ENCODE measurements at places on chromosomes 13 and 19. TPM values are rescaled to one million over a fixed set of nuclear protein-coding genes. Genes with fewer than 3 reads are reported as not detected.

The IRF3 gene
- total RNA-seq = 45.1 TPM

The ZNF541 gene
- 1.1 TPM for total RNA-seq

The PSG2 gene
- not detected for total RNA-seq

The FUT2 gene
- total RNA-seq = 0.27 TPM

The ZNF579 gene
- 7.5 TPM for total RNA-seq

The ADPRHL1 gene
- 0.56 TPM for total RNA-seq

The SBK2 gene
- total RNA-seq = not detected

The ADGRE2 gene
- total RNA-seq = 1.4 TPM

The ICAM1 gene
- 37.6 TPM for total RNA-seq

The URAD gene
- not detected for total RNA-seq

The SMIM17 gene
- not detected for total RNA-seq

The SARS2 gene
- 30.0 TPM for total RNA-seq

The LRRC63 gene
- 0.11 TPM for total RNA-seq

The KLK15 gene
- total RNA-seq = not detected

The CDKN2D gene
- total RNA-seq = 2.0 TPM

The EFNA2 gene
- not detected for total RNA-seq

The NLRP7 gene
- not detected for total RNA-seq

The MISP3 gene
- 7.9 TPM for total RNA-seq

The MAG gene
- total RNA-seq = 19.2 TPM

The MATK gene
- total RNA-seq = 2.5 TPM

The KRTDAP gene
- not detected for total RNA-seq

The ZNF577 gene
- 22.1 TPM for total RNA-seq

The C5AR1 gene
- 3.5 TPM for total RNA-seq

The LRRC8E gene
- 2.5 TPM for total RNA-seq

The UNC13A gene
- 2.7 TPM for total RNA-seq

The SLC25A41 gene
- 0.33 TPM for total RNA-seq

The ZNF667 gene
- total RNA-seq = 22.2 TPM

The EDNRB gene
- 29.3 TPM for total RNA-seq

The ZNF471 gene
- total RNA-seq = 10.8 TPM

The PRODH2 gene
- not detected for total RNA-seq

The PTPRH gene
- total RNA-seq = 0.11 TPM

The ZNF135 gene
- total RNA-seq = 22.9 TPM

The LAIR1 gene
- total RNA-seq = 14.5 TPM

The IRGC gene
- total RNA-seq = not detected

The SRRM5 gene
- 0.27 TPM for total RNA-seq

The LIM2 gene
- not detected for total RNA-seq

The NHLRC3 gene
- total RNA-seq = 41.1 TPM

The SYNGR4 gene
- total RNA-seq = not detected

The ZNF418 gene
- total RNA-seq = 13.4 TPM

The ALOX5AP gene
- 6.6 TPM for total RNA-seq

The SGCG gene
- total RNA-seq = not detected

The C13orf42 gene
- not detected for total RNA-seq

The FFAR1 gene
- total RNA-seq = not detected

The ZNF260 gene
- 17.3 TPM for total RNA-seq

The FAM124A gene
- 11.4 TPM for total RNA-seq

The HSD17B14 gene
- 11.9 TPM for total RNA-seq

The DCT gene
- total RNA-seq = 0.40 TPM

The GAPDHS gene
- total RNA-seq = not detected

Data from thyroid gland (tissue), 4 donors.